Stimulated activated CD4-positive, alpha-beta T cell treated with anti-CD3 and anti-CD28 coated beads, Interleukin-2, amount 100 ng/mL, for 48 hours (primary cell): ENCODE measurements at places on chromosomes 7 and 10.

DNA sequence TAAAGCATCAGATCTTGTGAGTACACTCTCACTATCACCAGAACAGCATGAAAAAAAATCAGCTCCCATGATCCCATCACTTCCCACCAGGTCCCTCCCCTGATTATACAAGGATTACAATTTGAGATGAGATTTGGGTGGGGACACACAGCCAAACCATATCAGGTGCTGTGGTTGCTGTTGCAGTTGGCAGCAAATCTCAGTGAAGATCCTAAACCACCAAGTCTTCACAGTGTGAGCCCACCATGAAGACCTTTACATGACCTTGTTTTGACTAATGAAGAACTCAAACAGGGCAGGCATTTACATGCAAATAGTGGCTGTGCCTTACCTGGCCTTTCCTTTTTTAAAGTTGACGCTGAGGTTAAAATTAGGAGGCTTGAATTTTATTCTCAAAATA is 242.6 kb downstream of the ACTR3B start:
- no peak for DNase-seq

GRCh38 chr7:83271212-83272099 is 108.8 kb upstream of the PCLO start:
- no peak for DNase-seq

DNA sequence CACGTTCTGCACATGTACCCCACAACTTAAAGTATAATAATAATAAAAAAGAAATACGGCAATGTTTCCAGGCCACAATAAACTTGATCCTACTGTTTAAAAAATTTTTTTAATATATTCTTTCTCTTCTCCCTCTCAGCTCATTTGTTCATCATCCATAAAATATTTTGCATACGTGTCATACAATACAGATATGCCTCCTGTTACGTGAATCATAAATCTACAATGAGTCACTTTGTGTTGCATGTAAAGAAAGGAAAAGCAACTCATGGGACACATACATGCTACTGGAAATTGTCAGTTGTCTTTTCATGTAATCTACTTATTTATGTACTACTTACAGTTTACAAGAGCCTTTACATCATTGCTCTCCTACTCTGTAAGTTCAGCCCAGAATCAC is 1.1 kb upstream of the TECTB start:
- no peak for DNase-seq

GRCh38 chr7:120307991-120308545 is 35.1 kb downstream of the KCND2 start:
- DNase-seq, result no peak

DNA sequence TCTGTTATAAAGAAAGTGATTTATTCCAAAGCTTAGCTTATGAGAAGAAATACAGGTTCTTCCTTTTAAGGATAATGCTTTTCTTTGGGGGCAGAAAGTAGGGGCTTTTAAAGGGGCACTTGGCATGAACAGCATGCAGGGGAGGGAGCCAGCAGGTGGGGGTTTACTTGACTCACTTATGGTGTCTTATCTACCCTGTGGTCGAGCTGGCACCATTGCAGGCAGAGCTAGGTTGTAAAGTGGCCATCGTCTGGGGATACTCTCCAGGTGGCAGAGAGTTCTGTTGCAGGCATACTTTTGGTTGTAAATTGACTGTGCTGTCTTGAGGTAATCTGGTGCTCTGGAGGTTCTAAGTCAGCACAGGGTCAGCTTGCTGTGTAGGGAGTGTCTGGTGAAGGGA is 26.3 kb upstream of the IFRD1 start:
- no peak for DNase-seq

- no peak for DNase-seq
These were observed 90.6 kb downstream of the MARCHF5 start for GRCh38 chr10:92381543-92381954.

- no peak for DNase-seq
These were observed 17.1 kb downstream of the PNLIPRP2 start for GRCh38 chr10:116637830-116638229.

GRCh38 chr7:47553309-47553708 is 28.6 kb downstream of the TNS3 start:
- DNase-seq, result no peak
